CD4-positive, alpha-beta T cell treated with Interleukin-21 for 1 hour (primary cell): ENCODE measurements at places on chromosomes 6 and 20.

DNA sequence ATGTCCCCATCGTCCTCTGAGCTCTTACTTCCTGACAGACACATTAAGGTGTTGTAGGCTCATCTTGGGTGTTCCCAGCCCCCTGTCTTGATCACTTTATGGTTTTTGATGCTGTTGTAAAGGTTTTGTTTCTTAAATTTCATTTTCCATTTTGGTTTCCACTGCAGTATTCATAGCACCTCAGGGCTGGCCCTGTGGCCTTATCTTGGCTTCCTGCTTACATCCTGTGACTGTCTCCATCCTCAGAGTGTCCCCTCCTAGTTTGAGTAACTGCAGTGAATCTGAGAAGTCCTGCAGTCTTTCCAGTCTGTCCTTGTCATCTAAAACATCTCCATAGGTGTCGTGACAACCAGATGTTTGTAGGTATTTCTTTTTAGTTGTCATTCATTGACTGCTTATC, 50.9 kb downstream of the JARID2 start:
- DNase-seq, result peak; percentile 19

- DNase-seq, result no peak
Observed at GRCh38 chr6:151196555-151196954, 43.2 kb upstream of the AKAP12 start.

DNA sequence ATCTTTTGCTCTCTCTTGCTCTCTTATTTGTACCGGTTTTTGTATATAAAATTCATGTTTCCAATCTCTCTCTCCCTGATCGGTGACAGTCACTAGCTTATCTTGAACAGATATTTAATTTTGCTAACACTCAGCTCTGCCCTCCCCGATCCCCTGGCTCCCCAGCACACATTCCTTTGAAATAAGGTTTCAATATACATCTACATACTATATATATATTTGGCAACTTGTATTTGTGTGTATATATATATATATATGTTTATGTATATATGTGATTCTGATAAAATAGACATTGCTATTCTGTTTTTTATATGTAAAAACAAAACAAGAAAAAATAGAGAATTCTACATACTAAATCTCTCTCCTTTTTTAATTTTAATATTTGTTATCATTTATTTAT, 15.9 kb downstream of the VEGFA start:
- no peak for DNase-seq

- no peak for DNase-seq
Observed at GRCh38 chr6:52731719-52732118, 31.6 kb downstream of the GSTA2 start.

DNA sequence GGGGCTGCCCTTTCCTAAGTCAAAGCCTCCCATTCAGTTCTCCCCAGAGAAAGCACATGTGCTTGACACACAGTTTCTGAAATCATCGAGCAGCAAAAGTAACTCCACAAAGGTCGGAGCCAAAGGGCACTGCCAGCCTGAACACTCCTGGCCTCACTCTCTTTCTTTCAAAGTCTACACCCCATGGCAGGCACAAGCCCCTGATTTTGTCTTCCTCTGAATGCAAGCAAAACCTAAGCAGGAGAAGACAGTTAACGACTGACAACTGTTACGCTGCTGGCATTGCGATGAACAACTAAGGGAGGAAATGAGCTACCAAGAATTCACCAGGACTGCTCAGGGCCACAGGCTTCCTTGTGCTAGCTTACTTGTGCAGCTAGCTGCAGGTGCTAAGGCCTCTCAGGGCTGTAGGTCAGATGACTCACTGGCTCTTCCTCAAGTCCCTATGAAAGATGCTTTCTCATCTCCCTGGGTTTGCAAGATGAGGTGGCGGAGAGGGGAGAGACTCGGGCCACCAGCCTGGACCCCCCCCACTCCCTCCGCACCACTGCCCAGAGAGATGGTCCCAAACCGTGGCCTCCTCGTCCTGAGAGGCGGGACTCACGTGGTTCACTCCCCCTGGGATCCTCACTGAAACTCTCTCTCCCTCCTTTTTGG, 208.2 kb downstream of the DLL1 start:
- no peak for DNase-seq

DNA sequence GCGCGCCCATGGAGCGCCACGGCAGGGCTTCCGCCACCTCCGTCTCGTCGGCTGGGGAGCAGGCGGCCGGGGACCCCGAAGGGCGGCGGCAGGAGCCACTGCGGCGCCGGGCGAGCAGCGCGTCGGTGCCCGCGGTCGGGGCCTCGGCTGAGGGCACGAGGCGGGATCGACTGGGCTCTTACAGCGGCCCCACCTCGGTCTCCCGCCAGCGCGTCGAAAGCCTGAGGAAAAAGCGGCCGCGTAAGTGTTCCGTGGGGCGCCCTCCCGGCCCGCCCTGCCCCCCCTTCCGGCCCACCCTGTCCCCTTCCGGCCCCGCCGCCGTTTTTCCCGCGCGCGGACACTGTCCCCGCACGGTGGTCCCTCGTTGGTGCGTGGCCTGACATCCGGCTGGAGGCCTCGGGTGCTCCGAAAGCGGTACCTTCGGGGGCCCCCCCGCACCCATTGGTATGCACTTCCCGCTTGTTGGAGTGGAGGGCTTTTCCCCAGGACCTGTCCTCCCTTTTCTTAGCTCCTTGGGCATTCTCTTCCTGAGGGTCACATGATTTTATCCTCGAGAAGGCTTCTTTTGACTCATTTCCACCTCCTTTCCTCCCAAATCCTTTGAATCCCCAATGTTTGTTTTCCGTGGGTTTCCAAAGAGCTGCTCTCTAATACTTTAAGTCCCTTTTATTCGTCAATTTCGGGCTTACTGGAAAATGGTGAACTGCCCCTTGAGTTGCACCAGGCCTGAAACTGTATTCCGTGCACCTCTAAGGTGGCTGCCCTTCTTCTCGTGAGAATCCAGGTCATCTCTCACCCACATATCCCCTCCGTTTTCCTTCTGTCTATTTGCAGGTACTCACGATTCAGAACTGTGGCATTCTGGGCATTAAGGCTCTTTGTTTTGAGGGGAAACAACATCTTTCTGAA, 556 bp downstream of the PANK2 start:
- peak; percentile 42 for DNase-seq

DNA sequence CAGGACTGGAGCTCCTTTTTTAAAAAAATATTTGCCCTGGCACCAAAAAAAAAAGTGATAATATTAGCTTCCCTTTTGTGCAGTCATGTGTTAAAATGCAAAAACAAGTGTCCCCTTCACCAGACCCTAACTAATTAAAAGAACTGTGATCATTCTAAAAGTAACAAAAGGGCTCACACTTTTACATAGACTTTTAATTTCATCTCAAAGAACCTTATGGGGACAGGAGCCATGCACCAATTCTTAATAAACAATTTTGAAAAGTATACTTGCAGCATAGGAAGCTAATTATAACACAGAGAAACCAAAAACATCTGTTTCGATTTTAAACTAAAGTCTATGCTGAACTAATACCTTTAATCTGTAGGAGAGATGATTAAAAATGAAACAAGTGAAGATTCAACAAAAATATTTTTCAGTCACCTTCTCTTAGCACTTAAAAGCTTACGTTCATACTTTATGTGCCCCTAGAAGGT, 17.3 kb downstream of the STX7 start:
- no peak for DNase-seq

GRCh38 chr6:117927866-117928265, 20.8 kb downstream of the SLC35F1 start:
- DNase-seq, result no peak

- no peak for DNase-seq
Observed at GRCh38 chr6:105014448-105014847, 57.5 kb downstream of the LIN28B start.

DNA sequence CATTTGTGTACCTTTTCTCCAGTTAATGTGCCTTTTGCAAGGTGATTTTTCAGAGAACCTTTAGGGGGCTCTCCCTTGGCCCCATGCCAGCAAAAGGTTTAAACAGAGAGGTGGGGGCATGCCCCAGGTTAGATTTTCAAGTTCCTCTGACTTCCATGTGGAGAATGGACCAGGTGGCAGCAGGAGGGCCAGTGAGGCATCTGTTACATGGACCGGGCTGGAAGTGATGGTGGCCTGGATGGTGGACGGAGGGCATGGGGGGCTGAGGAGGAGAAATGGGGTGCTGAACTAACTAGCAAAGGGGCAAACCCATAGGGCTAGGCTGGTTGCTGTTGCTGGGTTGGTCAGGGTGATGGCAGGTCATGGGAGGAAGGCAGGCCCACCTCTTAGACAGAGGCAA, 20.7 kb upstream of the BPI start:
- DNase-seq, result no peak

DNA sequence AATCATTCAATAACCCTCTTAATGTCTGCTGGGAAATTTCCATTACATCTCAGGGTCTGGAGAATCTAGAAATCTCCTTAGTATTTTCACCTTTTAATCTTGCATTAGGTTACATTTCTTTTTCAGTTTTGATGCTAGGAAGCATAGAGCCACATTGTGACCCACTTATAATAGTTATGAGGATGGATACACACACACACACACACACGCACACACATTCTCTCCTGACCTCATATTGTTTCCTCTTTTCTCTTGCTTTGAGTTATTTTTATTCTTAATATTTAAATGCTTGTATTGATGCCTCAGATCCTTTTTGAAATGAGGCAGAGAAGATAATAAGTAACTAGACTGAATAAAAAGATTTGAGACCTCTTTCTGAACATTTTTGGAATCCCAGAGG, 128.4 kb downstream of the KLHL32 start:
- DNase-seq, result no peak

DNA sequence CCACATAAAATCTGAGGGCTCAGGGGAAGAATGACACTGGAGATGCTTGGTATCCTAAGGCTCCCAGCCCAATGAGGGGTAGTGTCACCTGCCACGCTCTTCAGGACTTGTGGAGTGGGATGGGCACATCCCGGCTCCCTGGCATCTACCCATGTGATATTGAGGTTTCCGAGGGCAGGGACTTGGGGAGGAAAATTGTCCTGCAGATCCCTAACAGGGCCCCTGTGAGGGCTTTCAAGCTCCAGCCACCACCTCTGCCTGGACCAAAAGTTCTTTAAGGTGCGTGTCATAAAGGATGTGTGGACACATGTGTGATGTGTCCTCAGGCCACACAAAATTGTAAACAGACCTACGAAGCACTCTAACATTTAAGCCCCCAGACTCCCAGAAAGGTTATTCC, 2.5 kb downstream of the SCML4 start:
- no peak for DNase-seq

DNA sequence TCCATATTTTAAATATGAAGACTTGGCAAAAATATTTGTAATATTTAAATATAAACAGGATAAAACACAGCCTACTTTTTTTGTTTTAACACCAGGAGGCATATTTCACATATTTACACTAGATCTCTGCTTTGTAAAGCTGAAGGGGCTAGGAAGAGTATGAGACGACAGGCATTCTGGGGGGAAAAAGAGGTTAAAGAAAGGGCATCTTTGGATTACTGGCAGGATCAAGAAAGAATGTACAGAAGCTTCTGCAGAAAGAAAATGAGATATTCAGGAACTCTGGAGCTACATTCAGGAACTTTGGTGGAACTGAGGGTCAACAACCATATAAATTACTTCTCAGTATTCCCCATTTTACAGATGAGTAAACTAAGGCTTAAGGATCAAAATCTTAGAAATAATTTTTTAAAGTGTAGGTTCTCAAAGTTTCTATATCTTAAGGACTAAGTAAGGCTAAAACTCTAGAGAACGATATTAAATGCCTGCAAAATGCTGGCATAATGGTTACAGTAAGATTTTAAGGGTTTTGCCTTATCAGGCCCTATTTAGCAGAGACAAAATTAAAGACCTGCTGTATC, 156.5 kb downstream of the CDK19 start:
- no peak for DNase-seq

GRCh38 chr6:96532399-96532798, 10.8 kb downstream of the UFL1 start:
- no peak for DNase-seq

GRCh38 chr20:35369804-35370203, 42.0 kb downstream of the UQCC1 start:
- DNase-seq, result no peak

DNA sequence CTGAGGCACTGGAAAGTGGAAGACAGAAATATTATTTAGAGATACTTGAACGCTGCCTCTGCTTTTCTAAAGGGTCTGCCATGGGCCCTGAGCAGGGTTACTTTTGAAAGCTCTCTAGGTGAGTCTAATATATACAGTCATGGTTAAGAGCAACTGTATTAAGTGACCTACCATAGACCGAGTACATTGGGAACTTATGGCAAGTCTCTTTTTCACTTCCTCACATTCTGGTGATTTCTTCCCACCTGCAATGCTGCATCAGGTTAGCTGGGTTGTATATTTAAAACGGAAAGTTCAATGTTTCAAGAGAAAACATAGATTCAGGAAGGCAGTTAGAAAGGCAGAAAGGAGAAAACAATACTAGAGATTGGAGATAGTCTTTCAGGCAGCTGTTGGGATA, 154.7 kb downstream of the PHF3 start:
- DNase-seq, result no peak

DNA sequence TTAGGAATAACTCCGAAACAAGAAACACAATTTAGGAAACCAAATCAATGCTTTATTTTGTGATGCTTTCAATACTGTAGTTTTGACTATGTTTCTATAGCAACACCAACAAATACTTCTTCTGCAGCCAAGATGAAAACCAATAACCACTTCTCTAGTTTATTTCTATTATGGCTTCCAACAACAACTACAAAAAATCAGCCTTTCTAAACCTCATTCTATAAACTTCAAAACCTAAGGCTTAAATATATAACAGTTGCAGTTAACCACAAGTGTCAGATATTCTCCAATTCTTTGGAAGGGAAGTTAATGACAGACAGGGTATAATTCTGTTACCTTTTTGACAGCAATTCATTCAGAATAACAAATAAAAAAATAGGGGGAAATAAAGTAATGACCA, 80.9 kb downstream of the EPB41L2 start:
- DNase-seq, result no peak

- DNase-seq, result no peak
Observed at GRCh38 chr20:49356676-49357075, 78.8 kb upstream of the ZNFX1 start.

GRCh38 chr6:109235481-109236038, 140.3 kb downstream of the CEP57L1 start:
- DNase-seq, result no peak

GRCh38 chr6:149545258-149545753, 537 bp downstream of the PPIL4 start:
- peak; percentile 90 for DNase-seq

DNA sequence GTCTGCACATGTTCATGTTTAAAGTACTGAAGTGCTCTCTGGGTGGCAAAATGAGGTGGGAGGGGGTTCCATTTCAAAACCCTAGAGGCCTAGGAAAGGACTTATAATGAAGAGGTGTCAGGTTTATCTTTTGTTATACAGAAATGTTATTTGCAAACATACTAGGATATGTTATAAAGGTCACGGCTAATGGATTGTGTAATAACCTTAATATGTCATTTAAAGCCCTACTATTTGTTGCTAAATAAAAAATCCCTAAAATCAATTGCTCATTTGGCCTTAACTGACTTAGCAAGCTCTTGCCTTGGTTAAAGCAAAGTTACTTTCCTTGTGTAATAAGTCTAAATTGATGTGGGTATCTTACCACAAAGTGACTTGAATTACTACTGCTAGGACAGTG, 8.8 kb downstream of the NKX2-4 start:
- no peak for DNase-seq

GRCh38 chr6:121848523-121849255, 413.2 kb downstream of the GJA1 start:
- no peak for DNase-seq

GRCh38 chr6:108714101-108714765, 134.0 kb upstream of the ARMC2 start:
- DNase-seq, result peak; percentile 5

- peak; percentile 35 for DNase-seq
Observed at GRCh38 chr6:12012038-12012557, at the start of gene HIVEP1. Gene HIVEP1, plus strand, starts transcription at chr6:12012312. Its CDS starts 3,317 bp downstream, at chr6:12015629.
